Hepatocyte (in vitro differentiated cells): ENCODE measurements at places on chromosomes 12 and 14.

DNA sequence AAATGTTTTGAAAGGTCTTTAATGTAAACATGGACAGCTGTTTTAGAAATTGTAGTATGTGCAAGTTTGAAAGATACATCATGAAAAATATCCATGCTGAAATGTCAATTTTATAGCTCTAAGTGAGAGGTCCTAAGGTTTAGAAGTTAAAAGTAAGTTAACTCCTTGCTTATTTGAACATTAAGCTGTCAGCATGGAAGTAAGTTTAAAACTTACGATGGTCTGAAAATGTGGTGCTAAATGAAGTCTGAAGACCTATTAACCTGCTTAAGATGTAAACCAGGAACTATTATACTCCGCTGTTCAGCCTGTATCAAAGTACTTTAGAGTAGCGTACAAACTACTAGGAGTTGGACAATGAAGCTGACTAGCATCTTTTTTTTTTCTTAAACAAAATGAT is 1082.4 kb downstream of the TMTC2 start:
- no peak for DNase-seq

DNA sequence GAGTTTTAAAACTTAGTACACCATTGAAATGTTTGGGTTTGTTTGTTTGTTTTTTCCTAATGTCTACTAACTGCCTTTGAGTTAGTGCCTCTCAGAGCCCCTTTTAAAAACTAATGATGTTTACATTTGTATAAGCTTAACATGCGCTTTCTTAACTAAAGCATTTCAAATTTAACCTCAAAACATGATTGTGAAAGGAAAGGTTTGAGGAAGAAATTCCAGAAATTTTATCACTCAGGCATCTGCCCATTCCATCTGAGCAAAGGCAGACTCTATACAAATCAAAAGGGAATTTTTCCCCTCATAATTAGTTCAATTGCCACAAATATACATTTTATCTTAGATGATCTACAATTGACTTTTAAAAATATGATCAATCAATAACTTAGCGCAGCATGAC is 230.7 kb upstream of the CAND1 start:
- DNase-seq: no peak

DNA sequence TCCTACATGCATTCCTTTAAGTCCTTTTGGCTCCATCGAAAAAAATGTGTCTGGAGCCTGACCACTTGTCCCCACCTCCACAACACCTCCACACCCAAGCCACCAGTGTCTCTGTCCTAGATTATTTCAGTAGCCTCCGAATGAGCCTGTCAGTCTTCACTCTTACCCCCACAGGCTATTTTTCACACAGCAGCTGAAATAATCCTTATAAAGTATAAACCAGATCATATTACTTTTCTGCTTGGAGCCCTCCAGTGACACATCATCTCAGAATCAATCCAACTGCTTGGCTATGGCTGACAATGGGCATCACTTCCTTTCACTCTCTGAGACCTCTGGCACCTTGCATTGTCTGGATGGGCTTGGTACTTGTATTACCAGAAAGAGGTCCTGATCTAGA is 44.9 kb downstream of the BBS10 start:
- no peak for DNase-seq

GRCh38 chr12:58301730-58302122 is 360.4 kb downstream of the ATP23 start:
- DNase-seq: no peak

GRCh38 chr14:93348292-93348691 is 1.3 kb downstream of the COX8C start:
- no peak for DNase-seq

GRCh38 chr14:98726585-98727405 is 545.2 kb downstream of the BCL11B start:
- DNase-seq: no peak

GRCh38 chr12:81207664-81208063 is 129.8 kb downstream of the ACSS3 start:
- DNase-seq: no peak

DNA sequence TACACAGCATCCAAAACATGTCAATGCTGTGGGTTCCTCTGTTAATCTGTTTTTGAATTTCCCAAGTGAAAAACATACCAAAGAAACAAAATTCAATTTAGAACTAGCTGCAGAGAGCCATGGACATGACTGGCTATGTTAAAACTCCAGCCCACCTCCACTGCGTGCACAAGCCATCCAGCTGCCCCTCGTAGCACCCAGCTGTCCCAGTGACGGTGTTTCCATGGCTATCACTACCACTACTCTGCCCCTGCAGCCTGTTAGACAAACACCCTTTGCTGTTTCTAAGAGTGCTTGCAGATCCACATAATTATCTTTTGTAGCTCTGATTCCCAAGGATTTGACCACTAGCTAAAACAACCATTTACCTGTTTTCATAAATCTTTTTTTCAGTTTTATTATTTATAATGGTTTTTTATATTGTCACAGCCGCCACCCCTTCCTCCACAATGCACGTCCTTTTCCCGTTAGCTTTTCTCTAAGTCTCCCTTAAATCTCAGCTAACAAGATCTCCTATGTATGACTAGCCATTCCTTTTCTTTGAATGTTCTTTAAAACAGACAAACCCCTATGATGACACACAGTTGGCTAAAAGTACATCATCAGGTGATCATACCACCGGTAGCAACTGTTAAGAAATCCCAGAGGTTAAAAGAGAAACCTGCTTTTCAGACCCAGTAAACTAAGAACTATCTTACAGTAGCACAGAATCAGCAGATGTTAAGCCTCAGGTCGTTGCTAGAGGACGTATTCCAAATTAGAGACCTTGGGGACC is 37.8 kb upstream of the NAA30 start:
- no peak for DNase-seq

GRCh38 chr14:76514213-76514998 is 138.5 kb downstream of the ESRRB start:
- no peak for DNase-seq

DNA sequence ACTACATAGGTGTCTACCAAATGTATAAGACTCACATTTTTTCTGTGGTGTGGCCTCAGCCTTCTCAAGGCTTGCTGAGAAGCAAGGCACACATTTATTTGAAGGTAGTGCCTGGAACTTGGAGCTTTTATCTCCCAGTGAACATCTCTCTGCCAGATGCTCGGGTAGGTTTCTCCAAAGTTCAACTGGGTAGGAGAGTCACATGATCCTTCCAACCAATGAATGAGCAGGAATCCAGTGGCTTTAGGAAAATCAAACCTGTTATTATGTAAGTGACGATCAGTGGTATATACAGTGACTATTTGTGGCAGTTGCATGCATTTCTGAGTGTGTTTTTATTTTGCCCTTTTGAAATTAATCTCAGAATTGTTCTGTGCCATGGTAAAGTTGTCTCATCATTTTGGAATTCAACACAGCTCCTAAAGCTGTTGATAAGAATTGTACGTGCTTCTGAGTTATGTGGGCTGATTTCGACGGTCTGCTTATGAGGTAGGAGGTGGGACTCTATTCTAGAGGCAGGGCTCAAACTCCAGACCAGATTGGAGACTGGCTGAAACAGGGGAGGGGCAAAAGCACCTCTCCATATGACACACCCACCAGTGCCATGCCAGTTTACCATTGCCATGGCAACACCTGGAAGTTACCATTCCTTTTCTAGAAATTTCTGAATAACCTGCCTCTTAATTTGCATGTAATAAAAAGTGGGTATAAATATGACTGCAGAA is 57.6 kb downstream of the EID3 start:
- DNase-seq: peak; percentile 46

DNA sequence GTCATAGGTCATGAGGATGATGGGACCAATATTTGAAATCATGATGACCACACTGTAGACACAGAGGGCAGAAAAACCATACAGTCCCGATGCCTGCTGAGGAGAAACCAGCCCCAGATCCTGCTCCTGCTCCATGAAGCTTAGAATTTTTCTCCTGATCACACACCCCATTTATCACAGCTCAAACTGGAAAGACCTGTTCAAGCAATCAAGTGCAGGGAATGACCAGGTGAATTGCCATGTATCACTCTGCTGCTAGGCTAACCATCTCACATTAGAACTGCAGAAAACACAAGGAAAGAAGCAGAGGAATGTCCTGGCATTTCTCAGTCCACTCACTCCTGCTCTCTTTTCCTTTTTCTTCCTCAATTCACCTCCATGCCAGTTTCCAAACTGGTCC is 18.1 kb downstream of the MANSC1 start:
- peak; percentile 50 for DNase-seq

GRCh38 chr12:124737772-124738635 is 125.7 kb downstream of the SCARB1 start:
- DNase-seq: no peak

- DNase-seq: peak; percentile 49
Measured at GRCh38 chr12:25384038-25384892, 133.5 kb upstream of the KRAS start.
